ENCODE measurements at places on chromosomes 4 and X.

DNA sequence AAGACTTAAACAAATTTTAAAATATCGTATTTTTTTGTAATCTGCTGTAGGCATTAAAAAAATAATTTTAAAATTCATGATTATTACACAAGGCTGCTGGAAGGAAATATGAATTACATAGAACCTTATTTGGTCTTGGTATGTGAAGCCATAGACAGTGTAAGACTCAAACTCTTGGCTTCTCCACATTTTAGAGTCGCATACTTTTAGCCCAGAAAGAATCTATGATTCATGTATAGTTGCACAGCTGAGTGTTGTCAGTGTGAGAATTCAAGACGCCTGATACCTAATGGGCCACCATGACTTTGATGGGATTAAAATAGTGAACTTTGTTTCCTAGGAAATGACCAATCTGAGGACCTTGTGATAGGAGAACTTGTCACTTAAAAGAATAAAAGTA lies 1.4 kb downstream of the INTU start:
- no peak for DNase-seq

- peak; percentile 66 for DNase-seq
Measured at GRCh38 chrX:71111141-71111843, at the start of gene IL2RG. Gene IL2RG, minus strand, starts transcription at chrX:71111577. Its CDS starts 38 bp downstream, at chrX:71111539.

DNA sequence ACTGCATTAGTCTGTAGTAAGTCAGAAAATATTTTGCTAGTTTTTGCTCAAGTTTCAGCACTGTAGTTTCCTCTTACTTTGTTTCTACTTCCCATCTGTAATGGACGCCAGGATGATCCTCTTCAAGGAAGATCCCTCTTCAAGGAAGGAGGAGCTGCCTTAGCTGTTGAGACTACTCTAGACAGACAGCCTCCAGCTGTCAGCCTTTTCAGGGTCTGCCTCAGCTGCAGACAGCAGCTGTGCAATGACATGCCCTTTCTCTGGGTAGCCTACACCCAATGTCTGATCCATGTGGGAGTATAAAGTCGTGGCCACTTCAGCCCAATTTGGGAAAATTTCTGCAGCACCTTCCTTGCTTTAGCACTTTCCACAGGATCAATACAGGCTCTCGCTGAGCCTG lies 281.0 kb upstream of the MAOA start:
- DNase-seq = no peak

GRCh38 chrX:50158593-50158992 lies 42.2 kb downstream of the AKAP4 start:
- no peak for DNase-seq

DNA sequence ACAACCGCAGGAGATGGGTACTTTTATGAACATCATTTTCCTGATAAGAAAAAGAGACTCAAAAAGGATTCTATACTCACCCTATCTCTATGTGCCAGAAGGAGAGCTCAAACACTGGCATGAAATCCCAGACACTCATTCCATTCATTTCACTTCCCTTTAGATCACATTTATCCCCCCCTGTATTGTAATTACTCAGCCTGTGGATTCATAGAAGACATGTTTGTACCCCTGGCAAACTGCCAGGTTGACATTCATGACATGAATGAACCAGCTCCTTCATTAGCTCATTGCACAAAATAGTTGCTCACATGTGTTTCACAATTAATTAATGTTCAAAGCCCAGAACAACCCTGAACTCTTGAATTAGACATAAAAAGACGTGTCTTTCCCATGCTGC lies 4.9 kb downstream of the SMR3A start:
- DNase-seq = no peak

GRCh38 chr4:169120624-169121023 lies 110.6 kb upstream of the CBR4 start:
- DNase-seq = no peak

DNA sequence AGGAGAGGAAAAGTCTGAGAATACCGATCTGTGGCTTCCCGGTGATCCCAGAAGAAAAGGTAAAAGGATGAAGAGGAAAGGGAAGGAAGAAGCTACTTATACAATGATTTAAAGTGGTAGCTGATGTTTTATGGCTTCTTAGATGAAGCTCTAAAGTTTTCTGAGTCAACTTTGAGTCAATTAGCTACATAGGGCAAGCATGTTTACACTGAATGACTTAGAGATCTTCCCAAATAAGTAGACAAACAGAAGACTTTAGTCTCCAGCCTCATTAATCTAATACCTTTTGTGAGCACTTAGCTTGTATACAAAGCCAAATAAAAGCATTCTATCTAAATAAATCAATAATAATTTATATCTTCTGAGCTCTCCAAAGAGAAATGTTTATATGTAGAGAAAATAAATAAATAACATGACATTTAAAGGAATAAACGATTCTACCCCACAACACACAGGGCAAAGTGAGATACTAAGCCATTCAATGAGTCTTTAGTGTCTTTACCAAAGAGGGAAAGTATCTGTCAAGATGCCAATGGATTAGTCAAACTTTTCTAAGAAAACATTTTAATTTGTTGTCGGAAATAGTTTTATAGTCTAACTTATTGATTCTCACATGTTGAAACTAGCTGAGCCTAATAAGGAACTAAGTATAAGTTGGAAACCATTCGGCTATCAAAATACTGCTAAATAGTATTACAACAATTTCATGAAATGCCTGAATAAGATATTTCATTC lies 46.0 kb upstream of the TMEM184C start:
- no peak for DNase-seq

DNA sequence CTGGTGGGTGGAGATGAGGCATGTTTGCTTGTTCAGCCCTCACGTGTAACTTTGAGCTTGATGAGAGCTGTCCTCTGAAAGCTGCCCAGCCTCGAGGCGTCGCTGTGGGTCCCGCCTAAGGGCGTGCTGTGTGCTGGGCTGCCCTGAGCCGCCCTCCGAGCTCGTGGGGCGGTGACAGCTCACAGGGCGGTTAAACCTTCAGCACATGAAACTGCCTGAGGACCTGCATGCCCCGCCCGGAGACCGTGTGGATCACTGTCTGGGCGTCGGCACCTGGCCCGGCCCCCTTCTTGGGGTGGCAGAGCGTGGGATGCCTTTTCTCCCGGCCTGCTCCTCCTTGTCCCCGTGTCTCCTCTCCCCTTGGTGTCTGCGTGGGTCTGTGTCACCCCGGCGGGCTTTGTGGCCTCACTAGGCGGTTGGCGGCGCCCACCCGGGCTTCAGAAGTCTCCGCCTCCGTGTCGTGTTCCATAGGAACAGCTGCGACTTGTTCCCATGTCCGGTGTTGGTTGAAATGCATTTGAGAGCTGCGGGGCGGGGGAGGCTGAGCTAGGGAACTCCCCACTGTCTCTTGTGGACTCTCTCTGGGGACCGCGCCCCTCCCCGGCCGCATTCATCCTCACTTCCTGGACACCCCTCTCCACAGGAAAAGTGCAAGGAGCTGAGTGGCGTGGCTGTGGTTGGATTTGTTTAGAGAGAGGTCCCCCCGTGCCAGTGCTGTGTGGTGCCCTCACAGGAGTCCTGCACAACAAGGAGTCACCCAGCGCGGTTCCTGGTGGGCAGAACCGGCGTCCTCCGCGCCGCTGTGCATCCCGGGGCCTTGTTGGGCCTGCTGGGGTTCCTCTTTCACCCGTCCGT lies 6.8 kb downstream of the AKAP17A start:
- no peak for DNase-seq

GRCh38 chr4:26161030-26161824 lies 159.6 kb upstream of the RBPJ start:
- no peak for DNase-seq

DNA sequence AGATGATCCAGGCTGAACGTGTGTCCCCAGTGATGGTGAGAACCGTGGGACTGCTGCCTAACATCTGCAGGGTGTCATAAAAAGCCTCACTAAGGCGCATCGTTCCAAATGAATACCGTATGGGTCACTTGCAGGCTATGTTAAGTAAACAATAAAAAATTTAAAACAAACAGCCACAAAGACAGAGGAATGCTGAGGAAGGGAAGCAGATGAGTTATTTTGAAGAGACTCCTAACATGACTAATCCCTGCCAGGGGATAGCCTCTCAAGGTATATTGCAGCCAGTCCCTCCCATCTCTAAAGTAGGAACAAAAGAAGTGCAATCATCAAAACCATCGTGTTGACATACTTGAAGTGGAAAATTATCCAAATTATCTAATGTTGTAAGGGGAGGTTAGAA lies 83.8 kb downstream of the UNC5C start:
- DNase-seq = no peak

DNA sequence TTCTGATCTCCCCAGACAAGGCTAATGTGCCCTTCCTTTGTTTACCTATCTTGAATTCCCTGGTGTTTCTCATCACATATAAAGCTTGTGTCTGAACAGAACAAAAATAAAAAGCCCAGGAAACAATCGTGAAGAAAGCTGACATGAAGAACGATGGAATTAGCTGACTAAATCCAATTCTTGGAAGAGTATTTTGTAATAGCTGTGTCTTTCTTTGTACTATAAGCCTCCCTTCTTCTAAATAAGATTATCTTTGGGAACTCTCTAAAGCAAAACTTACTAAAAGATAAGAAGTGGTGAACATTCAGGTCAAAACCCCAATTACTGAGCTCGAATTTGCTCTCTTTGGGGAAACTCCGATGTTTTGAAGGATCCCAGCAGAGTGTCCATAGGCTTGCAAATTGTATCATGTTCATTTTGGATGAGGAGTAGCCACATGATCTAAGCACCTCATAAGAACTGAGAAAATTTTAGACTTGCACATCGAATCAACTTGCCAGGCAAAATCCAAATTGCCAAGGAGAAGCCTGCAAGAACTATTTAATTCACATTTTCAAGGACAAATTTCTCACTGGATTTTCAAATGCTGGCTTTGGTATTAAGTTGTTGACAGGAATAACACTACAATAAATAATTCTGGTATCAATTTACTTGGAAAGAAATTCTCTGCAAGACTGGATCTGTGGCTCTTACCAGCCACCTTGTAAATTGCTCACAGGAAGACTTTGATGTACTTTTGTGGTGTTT lies 106.2 kb downstream of the LNX1 start:
- DNase-seq = no peak

GRCh38 chr4:67727124-67727850 lies 26.3 kb upstream of the UBA6 start:
- DNase-seq = no peak

GRCh38 chr4:48259748-48260147 lies 9.9 kb downstream of the TEC start:
- DNase-seq = no peak

DNA sequence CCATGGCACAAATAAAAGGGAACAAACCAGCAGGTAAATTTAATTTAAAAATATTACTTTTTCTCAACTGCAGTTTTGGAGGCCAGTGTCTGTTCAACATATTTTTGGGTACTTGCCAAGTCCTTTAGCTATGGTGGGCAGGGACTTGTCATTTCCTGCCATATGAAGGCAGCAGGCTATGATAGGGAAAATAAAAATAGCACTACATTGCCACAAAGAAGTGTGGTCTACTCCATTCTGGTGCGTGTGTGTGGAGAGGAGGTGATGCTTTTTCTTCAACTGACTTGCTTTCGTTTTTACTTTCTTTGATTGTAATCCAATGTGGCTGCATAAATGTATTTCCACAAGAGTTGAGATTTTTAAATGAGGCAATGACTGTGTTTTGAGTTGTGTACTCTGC lies 17.2 kb downstream of the GPR174 start:
- no peak for DNase-seq

- no peak for DNase-seq
Measured at GRCh38 chr4:157775971-157776370, 396.9 kb downstream of the GASK1B start.

DNA sequence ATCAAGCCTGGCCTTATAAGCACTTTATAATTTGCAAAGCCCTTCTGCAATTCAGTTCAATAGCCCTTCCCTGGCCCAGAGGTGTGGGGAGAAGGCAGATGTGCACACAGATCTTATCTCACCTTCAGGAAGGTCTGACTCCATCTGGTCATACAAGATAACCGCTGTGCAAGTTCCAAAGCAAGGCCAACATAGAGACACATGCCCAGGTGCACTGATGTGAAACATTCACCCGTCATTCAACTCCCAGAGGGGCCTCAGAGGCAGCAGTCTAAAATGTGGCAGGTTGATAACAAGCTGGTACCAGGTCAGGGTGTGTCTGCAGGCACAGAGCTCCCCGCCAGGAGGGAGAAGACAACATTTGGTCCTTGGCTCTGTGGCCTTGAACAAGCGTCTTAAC lies 10.9 kb upstream of the WFS1 start:
- DNase-seq = no peak

- DNase-seq = no peak
Measured at GRCh38 chr4:90546114-90546513, 418.9 kb downstream of the CCSER1 start.

DNA sequence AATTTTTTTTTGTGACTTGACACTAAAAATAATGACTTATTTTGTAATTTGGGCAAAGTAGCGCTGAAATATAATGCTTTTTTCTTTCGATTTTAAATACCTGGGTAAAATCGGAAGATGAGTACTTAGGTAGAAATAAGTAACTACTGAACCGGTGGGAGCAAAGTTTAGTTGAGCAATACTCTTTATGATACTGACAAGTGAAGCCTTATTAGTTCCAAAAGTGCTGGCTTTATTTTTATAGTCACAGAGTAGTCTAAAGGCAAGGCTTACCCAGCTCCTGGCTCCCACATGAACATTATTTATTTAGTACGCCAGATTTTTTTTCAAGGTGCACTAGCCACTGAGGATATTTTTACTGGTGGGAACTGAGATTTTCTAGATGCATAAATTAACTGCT lies 14.4 kb upstream of the TRPC5OS start:
- DNase-seq = no peak

- no peak for DNase-seq
Measured at GRCh38 chr4:825971-826330, at the start of gene CPLX1. Gene CPLX1, minus strand, starts transcription at chr4:826129. Its CDS starts 1,607 bp downstream, at chr4:824522.

DNA sequence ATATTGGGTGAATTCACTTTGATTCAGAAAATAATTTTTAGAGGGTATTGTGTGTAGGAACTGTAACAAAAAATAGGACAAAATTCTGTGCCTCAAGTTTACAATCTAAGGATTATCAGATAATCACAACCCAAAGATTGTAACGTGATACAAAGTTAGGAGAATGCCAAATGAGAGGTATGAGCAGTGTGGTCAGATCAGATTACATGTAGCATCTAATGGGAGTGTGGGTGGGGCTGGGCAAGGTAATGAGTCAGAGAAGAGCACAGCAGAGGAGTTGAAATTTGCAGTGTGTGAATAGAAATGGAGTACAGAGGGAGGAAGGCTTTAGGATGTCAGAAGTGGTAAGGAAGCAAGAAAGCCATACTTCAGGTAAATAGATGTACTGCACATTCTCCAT lies 103.4 kb upstream of the TEX13A start:
- no peak for DNase-seq

GRCh38 chrX:119218198-119218597 lies 17.9 kb upstream of the PGRMC1 start:
- no peak for DNase-seq

- DNase-seq = no peak
Measured at GRCh38 chr4:6451309-6451708, 21.1 kb downstream of the PPP2R2C start.

GRCh38 chr4:37452952-37453280 lies 208.4 kb downstream of the NWD2 start:
- peak; percentile 8 for DNase-seq

All from activated CD4-positive, alpha-beta T cell treated with anti-CD3 and anti-CD28 coated beads for 24 hours (primary cell).